ENCODE measurements at places on chromosomes 6 and 20. TPM values are rescaled to one million over a fixed set of nuclear protein-coding genes. Genes with fewer than 3 reads are reported as not detected.

SNAI1 gene
- 0.98 TPM for total RNA-seq

DNA sequence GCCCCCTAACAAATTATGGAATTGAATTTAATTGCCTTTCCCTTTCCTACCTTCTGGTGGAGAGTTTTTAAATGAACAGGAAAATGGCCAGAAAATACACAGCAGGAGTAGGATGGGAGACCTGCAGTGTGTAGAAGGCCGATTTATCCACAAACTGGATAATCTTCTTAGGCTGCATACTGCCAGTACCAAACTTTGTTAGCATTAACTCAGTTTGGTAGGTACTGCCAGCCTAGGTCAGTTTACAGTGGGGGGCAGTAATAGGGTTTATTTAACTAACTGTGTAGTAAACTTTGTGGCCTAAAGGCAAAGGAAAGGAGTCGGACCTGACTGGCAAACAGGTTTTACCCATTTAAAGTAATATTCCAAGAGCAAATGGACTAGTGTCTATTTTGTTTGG, 4.6 kb downstream of the NCOA3 start:
- no peaks in the 10 kb centered on the region for H3K36me3 ChIP-seq
- no peaks in the 10 kb centered on the region for H3K27me3 ChIP-seq
- H3K4me3 ChIP-seq = no peak overlapping the region
- H3K27ac ChIP-seq = no peak overlapping the region

DNA sequence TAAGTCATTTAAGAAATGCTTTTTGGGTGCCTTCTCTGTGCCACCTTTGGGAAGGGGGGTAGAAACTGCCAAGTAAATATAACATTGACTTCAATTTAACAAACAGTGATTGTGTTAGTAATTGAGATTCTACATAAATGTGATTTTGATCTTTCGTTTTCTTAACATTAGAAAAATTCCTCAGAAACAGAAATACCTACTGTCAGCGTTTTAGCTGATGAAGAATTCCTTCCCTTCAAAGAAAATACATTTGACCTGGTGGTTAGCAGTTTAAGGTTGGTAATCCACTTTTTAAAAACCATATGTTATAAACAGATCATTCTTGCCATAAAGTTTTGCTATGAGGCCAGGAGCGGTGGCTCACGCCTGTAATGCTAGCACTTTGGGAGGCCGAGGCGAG, 9.8 kb downstream of the NDUFAF5 start:
- H3K27ac ChIP-seq = no peak overlapping the region
- no peak for DNase-seq
- H3K4me1 ChIP-seq = peaks cover 7% of the 10 kb centered on the region
- H3K27me3 ChIP-seq = no peaks in the 10 kb centered on the region
- no peaks in the 10 kb centered on the region for H3K36me3 ChIP-seq

GRCh38 chr20:62391165-62392076, 4.5 kb downstream of the RPS21 start:
- no peaks in the 10 kb centered on the region for H3K27me3 ChIP-seq
- H3K36me3 ChIP-seq = peaks cover 46% of the 10 kb centered on the region
- no peak for DNase-seq
- H3K4me3 ChIP-seq = no peak overlapping the region

- H3K4me1 ChIP-seq = peaks cover 42% of the 10 kb centered on the region
- no peak for DNase-seq
- H3K27me3 ChIP-seq = no peaks in the 10 kb centered on the region
Observed at GRCh38 chr20:63864545-63864977, 509 bp upstream of the TPD52L2 start.

GRCh38 chr6:159615918-159616317, 77.1 kb downstream of the SOD2 start:
- no peaks in the 10 kb centered on the region for H3K27me3 ChIP-seq
- no peak overlapping the region for H3K4me3 ChIP-seq
- H3K27ac ChIP-seq = no peak overlapping the region
- DNase-seq = no peak
- no peaks in the 10 kb centered on the region for H3K4me1 ChIP-seq

DNA sequence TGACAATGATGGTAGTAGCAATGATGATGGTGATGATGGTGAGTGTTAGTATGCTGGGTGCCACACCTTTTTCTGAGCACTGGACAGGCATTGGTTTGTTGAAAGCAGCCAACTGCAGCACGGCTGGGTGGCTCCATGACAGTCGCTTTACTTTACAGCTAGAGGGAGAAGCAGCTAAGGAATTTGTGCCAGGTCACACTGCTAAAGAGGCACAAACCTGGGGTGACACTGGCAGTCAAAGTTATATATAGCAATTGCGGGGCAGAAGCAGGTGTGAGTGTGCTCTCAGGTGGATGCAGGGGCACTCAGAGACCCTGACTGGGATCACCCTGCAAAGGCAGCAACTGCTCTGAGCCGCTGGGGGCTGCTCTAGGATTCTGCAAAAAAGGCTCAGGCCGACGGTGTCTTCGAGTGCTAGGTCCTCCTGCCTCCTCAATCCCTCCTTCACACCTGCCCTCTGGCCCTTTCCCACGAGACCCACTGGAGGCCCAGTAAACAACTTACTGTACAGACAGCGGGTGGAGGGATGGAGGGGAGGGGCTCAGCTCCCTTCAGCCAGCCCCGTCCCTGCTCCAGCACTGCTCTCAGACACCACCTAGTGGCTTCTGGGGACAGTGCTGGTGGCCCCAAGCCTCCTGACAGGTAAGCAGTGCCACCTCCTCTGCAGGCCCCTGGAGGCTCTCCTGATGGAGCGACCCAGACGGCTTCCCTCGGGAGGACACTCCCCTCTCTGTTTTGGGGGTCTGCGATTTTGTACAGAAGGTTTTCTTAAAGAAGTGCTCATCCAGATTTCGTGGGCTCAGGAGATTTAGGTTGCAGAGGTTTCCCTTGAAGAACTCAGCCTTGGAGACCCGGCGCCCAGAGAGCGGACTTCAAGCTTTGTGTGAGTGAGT, 4.4 kb upstream of the RPS21 start:
- peak; percentile 82 for DNase-seq
- no peaks in the 10 kb centered on the region for H3K36me3 ChIP-seq
- no peak overlapping the region for H3K4me3 ChIP-seq
- H3K27ac ChIP-seq = no peak overlapping the region
- H3K27me3 ChIP-seq = no peaks in the 10 kb centered on the region
- peaks cover 48% of the 10 kb centered on the region for H3K4me1 ChIP-seq

GRCh38 chr6:152378169-152378568, 259.0 kb downstream of the SYNE1 start:
- H3K4me1 ChIP-seq = no peaks in the 10 kb centered on the region
- peak overlapping the region; percentile 74 for H3K4me3 ChIP-seq
- DNase-seq = no peak
- H3K27ac ChIP-seq = peak overlapping the region; percentile 94
- no peaks in the 10 kb centered on the region for H3K27me3 ChIP-seq

GRCh38 chr20:38874460-38875174, 51.6 kb upstream of the FAM83D start:
- no peaks in the 10 kb centered on the region for H3K36me3 ChIP-seq
- no peak for DNase-seq
- H3K27ac ChIP-seq = peak overlapping the region; percentile 16
- H3K4me3 ChIP-seq = no peak overlapping the region

- no peak overlapping the region for H3K4me3 ChIP-seq
- DNase-seq = no peak
- H3K4me1 ChIP-seq = no peaks in the 10 kb centered on the region
- no peaks in the 10 kb centered on the region for H3K27me3 ChIP-seq
Observed at GRCh38 chr6:166284640-166285039, 23.6 kb downstream of the PRR18 start.

GRCh38 chr20:45833883-45834796, 541 bp downstream of the SNX21 start:
- peak overlapping the region; percentile 77 for H3K4me3 ChIP-seq
- no peaks in the 10 kb centered on the region for H3K27me3 ChIP-seq
- H3K36me3 ChIP-seq = peaks cover 13% of the 10 kb centered on the region
- H3K4me1 ChIP-seq = peaks cover 41% of the 10 kb centered on the region

DNA sequence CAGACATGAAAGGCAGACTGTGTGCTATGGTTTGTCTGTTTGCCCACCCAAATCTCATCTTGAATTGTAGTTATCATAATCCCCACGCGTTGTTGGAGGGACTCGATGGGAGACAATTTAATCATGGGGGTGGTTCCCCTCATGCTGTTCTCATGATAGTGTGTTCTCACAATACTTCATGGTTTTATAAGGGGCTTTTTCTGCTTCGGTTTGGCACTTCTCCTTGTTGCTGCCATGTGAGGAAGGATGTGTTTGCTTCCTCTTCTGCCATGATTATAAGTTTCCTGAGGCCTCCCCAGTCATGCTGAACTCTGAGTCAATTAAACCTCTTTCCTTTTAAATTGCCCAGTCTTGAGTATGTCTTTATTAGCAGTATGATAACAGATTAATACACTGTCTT, 47.2 kb upstream of the MICB start:
- no peaks in the 10 kb centered on the region for H3K36me3 ChIP-seq
- no peak overlapping the region for H3K27ac ChIP-seq
- no peak overlapping the region for H3K4me3 ChIP-seq
- no peaks in the 10 kb centered on the region for H3K27me3 ChIP-seq
- DNase-seq = no peak

GRCh38 chr6:37127961-37128862, 41.7 kb upstream of the PIM1 start:
- no peaks in the 10 kb centered on the region for H3K27me3 ChIP-seq
- peak overlapping the region; percentile 48 for H3K27ac ChIP-seq
- H3K4me3 ChIP-seq = no peak overlapping the region
- H3K36me3 ChIP-seq = no peaks in the 10 kb centered on the region
- peak; percentile 77 for DNase-seq

GRCh38 chr6:35028781-35029769, 112.1 kb downstream of the TCP11 start:
- no peaks in the 10 kb centered on the region for H3K36me3 ChIP-seq
- DNase-seq = no peak
- H3K27ac ChIP-seq = peak overlapping the region; percentile 29
- H3K4me3 ChIP-seq = no peak overlapping the region

- H3K36me3 ChIP-seq = no peaks in the 10 kb centered on the region
- H3K4me3 ChIP-seq = no peak overlapping the region
- H3K4me1 ChIP-seq = no peaks in the 10 kb centered on the region
Observed at GRCh38 chr20:61964675-61965605, 100.7 kb downstream of the TAF4 start.

DNA sequence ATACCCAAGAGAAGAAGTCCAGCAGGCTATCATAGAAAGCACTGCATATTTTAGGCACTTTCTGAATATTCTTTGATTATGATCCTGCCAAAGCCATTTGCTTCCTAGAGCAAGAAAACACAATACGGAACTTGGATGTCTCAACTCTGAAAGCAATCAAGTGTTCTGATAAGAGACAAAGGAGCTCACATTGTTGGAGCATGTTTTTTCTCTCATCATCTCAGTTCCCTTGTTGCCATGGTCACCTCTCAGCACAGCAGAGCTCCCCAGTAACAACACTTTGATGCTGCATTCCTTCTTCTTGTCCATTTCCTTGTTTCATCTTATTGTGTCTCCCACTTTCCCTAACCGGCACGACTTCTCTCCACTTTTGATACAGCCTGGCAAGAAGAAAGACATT, 168.7 kb upstream of the FUT9 start:
- no peak overlapping the region for H3K27ac ChIP-seq
- no peaks in the 10 kb centered on the region for H3K4me1 ChIP-seq
- H3K27me3 ChIP-seq = no peaks in the 10 kb centered on the region
- H3K4me3 ChIP-seq = no peak overlapping the region

EDN3 gene
- 0.17 TPM for total RNA-seq

- H3K4me3 ChIP-seq = peak overlapping the region; percentile 57
- no peaks in the 10 kb centered on the region for H3K36me3 ChIP-seq
Observed at GRCh38 chr6:12289365-12289919, 719 bp upstream of the EDN1 start.

- H3K36me3 ChIP-seq = no peaks in the 10 kb centered on the region
- H3K4me3 ChIP-seq = no peak overlapping the region
- H3K27ac ChIP-seq = no peak overlapping the region
- no peaks in the 10 kb centered on the region for H3K4me1 ChIP-seq
- H3K27me3 ChIP-seq = no peaks in the 10 kb centered on the region
- DNase-seq = no peak
Observed at GRCh38 chr6:154852687-154853086, 119.5 kb downstream of the SCAF8 start.

DNA sequence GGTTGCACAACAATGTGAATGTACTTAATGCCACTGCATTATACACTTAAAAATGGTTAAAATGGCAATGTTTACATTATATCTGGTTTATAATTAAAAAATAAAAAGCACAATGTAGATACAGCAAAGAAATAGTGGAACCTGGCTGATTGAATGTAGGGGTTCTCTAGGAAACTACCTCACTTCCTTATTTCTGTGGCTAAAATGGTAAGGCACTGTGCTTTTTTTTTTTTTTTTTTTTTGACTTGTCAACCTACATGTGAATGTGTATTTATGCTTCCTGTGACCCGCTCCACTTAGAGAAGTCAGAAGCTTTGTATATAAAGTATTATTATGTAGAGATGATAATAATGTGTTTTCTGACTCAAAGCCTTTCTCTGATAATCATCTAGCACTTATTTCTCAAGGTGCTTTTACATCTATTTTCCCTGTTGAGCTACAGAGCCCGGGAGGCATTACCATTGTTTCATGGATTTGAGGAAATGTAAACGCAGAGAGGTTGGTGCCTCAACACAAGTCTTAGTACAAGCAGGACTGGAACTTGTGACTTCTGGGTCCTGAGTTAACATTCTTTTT, 55.0 kb downstream of the SOX4 start:
- no peaks in the 10 kb centered on the region for H3K27me3 ChIP-seq
- H3K4me1 ChIP-seq = no peaks in the 10 kb centered on the region

- no peak overlapping the region for H3K27ac ChIP-seq
- no peaks in the 10 kb centered on the region for H3K4me1 ChIP-seq
- H3K36me3 ChIP-seq = no peaks in the 10 kb centered on the region
Observed at GRCh38 chr6:43924222-43924702, 154.3 kb downstream of the VEGFA start.

DNA sequence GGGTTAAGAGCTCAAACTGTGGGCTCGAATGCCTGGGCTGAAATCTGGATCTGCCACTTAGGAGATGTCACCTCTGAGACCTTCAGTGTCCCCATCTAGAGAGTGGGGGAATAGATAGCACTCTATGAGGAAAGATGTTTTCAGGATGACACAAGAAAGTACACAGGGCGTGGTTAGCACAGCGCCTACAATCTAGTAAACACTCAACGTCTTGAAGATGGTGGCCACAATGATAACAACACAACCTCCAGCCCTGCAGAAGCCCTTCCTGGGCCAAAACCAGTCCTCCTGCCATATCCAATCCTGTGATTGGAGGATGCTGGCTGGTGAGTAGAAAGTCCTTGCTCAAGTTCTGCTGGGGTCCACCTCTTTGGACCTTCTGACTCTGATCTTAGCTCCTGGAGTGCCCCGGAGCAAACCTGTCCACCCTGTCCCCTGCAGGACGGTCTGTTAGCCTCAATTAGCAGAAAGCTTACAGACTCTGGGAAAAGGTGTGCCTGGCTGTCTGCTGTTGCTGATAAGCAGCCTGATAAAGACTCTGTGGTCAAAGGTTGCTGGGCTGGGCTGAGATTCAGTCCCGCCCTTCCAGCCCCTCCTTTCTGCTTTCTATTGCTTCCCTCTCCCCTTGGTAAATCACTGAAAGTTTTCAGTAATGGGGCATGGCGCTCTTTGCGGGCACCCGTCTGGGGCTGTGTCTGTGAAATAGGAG, 8.2 kb downstream of the EDN3 start:
- H3K4me1 ChIP-seq = no peaks in the 10 kb centered on the region
- DNase-seq = no peak
- no peak overlapping the region for H3K27ac ChIP-seq
- H3K36me3 ChIP-seq = no peaks in the 10 kb centered on the region

KIFC1 gene
- total RNA-seq = 0.98 TPM

GRCh38 chr6:107535626-107536025, 45.7 kb downstream of the SOBP start:
- H3K4me1 ChIP-seq = peaks cover 32% of the 10 kb centered on the region
- H3K27me3 ChIP-seq = no peaks in the 10 kb centered on the region
- no peak for DNase-seq
- no peaks in the 10 kb centered on the region for H3K36me3 ChIP-seq
- H3K27ac ChIP-seq = no peak overlapping the region

C6orf52 gene
- not detected for total RNA-seq

TCF21 gene
- total RNA-seq = 2.1 TPM

Measured in heart left ventricle (tissue), 16 donors.